ENCODE measurements at places on chromosomes 16 and 17. TPM values are rescaled to one million over a fixed set of nuclear protein-coding genes. Genes with fewer than 3 reads are reported as not detected.

Gene UMOD
- not detected for total RNA-seq

Gene SLC43A2
- 17.8 TPM for total RNA-seq

Gene MMP15
- total RNA-seq: 99.8 TPM

Gene VAT1L
- total RNA-seq: 0.53 TPM

Gene CCL16
- not detected for total RNA-seq

- peak overlapping the region; percentile 99 for H3K4me3 ChIP-seq
- peak; percentile 84 for DNase-seq
- peak overlapping the region; percentile 70 for H3K27ac ChIP-seq
- no peaks in the 10 kb centered on the region for H3K27me3 ChIP-seq
These were observed 2.0 kb upstream of the PSMB3 start for GRCh38 chr17:38750312-38751121.

GRCh38 chr17:19708431-19709175, 7.8 kb downstream of the SLC47A2 start:
- H3K36me3 ChIP-seq: no peaks in the 10 kb centered on the region
- H3K4me1 ChIP-seq: peaks cover 8% of the 10 kb centered on the region
- no peak overlapping the region for H3K27ac ChIP-seq
- peak; percentile 35 for DNase-seq

DNA sequence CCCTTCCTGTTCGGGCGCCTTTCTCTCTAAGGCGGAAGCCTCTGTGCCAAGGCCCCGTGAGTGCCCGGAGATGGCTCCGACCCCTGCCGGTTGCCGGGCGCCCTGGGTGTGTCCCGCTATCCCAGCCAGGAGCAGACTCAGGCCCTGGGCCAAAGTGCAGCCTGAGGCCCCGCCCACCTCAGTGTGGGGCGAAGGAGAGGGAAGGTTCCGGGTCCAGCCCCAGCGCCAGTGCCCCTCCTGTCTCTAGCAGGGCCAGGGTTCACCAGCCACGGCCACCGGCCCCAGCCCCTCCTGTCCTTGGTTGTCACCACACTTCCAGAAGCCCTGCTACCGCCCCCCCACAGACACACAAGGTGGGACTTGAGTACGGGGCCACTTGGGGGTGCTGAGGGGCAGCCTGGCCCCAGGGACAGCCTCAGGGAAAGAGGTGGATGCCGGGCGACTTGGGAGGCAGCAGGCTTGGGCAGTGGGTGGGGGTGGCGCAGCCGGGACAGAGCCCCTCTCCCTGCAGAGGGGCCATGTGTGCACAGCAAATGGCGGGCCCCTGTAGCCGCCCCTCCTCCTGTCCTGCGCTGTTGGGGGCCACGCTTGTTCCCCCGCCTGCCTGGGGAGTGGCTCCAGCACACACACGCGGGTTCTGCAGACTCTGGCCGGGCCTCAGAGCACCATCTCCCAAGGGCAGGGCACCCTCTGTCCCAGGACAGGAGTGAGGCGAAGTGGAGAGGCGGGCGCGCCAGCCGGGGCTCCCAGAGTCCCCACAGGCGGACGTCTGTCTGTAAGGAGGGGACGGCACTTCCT, 6.0 kb downstream of the C1QTNF8 start:
- no peaks in the 10 kb centered on the region for H3K27me3 ChIP-seq
- no peak for DNase-seq
- H3K4me3 ChIP-seq: no peak overlapping the region
- H3K27ac ChIP-seq: no peak overlapping the region

GRCh38 chr17:72123530-72124437, 3.0 kb downstream of the SOX9 start:
- H3K4me3 ChIP-seq: no peak overlapping the region
- peaks cover 5% of the 10 kb centered on the region for H3K4me1 ChIP-seq
- H3K27me3 ChIP-seq: peaks cover 60% of the 10 kb centered on the region
- peak; percentile 83 for DNase-seq
- H3K27ac ChIP-seq: no peak overlapping the region
- H3K36me3 ChIP-seq: no peaks in the 10 kb centered on the region

GRCh38 chr17:48351911-48352332, 78.1 kb downstream of the SKAP1 start:
- no peaks in the 10 kb centered on the region for H3K36me3 ChIP-seq

DNA sequence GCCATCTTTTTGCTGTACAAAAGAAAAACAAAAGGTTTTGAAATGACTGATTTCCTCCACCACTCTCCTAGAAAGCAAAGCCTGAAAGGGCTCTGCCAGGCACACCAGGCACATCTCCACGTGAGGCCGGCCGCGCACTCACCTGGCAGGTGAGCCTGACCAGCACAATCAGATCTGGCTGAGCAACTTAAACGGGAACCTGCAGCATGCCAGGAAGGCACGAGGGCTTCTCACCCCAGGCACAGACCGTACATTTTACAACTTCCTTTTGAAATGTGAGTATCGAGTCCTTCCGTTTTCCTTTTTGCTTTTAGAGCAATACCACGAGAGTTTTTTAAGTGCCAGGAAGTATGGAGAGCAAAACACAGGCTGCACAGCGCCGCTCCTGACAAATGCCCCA, 22.5 kb downstream of the SLC38A10 start:
- no peak overlapping the region for H3K27ac ChIP-seq
- peaks cover 29% of the 10 kb centered on the region for H3K36me3 ChIP-seq
- DNase-seq: no peak
- H3K27me3 ChIP-seq: no peaks in the 10 kb centered on the region
- H3K4me3 ChIP-seq: no peak overlapping the region

GRCh38 chr17:74678541-74678940, 34.2 kb downstream of the CD300LF start:
- H3K4me3 ChIP-seq: no peak overlapping the region
- H3K27me3 ChIP-seq: peaks cover 52% of the 10 kb centered on the region
- H3K4me1 ChIP-seq: no peaks in the 10 kb centered on the region
- no peak overlapping the region for H3K27ac ChIP-seq
- no peaks in the 10 kb centered on the region for H3K36me3 ChIP-seq
- no peak for DNase-seq

DNA sequence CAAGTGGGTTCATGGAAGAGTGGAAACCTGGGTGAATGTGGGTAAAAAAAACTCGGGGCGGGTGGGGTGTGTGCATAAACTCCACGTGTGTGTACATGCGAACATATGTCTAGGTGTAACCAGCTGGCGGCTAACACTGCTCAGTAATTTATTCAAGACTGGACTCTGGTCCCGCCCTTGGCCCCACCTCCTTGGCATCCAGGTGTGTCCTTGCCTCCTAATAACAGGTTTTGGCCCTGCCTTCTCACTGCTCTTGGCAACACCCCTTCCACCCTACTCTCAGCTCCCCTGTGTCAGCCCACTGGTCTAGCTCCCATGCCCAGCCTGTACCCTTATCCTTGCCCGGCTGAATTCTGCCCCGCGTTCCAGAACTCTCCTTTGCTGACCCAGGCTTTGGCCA, 8.3 kb downstream of the FLII start:
- no peak overlapping the region for H3K4me3 ChIP-seq
- no peak for DNase-seq
- no peaks in the 10 kb centered on the region for H3K27me3 ChIP-seq
- H3K36me3 ChIP-seq: peaks cover 92% of the 10 kb centered on the region
- no peak overlapping the region for H3K27ac ChIP-seq

DNA sequence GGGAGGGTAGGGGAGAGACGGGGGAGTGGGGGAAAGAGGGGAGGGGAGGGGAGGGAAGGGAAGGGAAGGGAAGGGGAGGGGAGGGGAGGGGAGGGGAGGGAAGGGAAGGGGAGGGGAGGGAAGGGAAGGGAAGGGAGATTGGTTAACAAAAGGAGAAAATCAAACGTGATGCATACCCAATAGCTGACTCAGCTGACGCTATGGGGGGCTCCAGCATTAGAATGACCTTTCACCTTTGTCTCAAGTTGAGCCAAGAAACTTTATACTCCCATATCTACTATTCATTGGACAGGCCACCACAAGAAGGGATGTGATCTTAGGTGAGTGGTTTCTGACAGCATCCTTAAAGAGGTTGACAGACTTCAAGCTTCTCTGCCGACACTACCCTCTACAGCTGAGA, 432.8 kb upstream of the CDH5 start:
- H3K36me3 ChIP-seq: no peaks in the 10 kb centered on the region
- H3K4me3 ChIP-seq: no peak overlapping the region
- no peak for DNase-seq
- no peaks in the 10 kb centered on the region for H3K27me3 ChIP-seq
- H3K27ac ChIP-seq: no peak overlapping the region

- no peak for DNase-seq
- no peaks in the 10 kb centered on the region for H3K27me3 ChIP-seq
- no peaks in the 10 kb centered on the region for H3K36me3 ChIP-seq
- no peaks in the 10 kb centered on the region for H3K4me1 ChIP-seq
- no peak overlapping the region for H3K27ac ChIP-seq
- no peak overlapping the region for H3K4me3 ChIP-seq
These were observed 136.9 kb downstream of the BANP start for GRCh38 chr16:88088161-88088581.

DNA sequence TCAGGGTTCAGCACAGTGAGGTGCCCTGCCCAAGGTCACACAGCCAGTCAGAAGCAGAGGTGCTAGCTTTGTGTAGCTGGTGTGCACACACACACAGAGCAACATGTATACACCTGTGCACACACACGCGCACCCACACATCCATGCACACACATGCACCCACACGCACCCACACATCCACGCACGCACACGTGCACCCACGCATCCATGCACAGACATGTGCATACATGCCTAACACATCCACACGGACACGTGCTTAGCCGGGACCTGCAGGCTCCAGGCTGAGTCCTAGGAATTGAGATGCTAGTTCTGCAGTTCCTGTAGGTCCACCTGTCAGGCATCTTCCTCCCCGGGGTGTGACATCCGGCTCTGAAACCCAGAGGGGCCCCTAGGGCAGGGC, 13.0 kb upstream of the DPEP1 start:
- no peaks in the 10 kb centered on the region for H3K4me1 ChIP-seq
- H3K36me3 ChIP-seq: no peaks in the 10 kb centered on the region
- no peak overlapping the region for H3K4me3 ChIP-seq
- no peaks in the 10 kb centered on the region for H3K27me3 ChIP-seq

GRCh38 chr17:80826955-80827645, 164.5 kb upstream of the CHMP6 start:
- no peaks in the 10 kb centered on the region for H3K27me3 ChIP-seq
- H3K4me1 ChIP-seq: peaks cover 17% of the 10 kb centered on the region
- H3K4me3 ChIP-seq: no peak overlapping the region

DNA sequence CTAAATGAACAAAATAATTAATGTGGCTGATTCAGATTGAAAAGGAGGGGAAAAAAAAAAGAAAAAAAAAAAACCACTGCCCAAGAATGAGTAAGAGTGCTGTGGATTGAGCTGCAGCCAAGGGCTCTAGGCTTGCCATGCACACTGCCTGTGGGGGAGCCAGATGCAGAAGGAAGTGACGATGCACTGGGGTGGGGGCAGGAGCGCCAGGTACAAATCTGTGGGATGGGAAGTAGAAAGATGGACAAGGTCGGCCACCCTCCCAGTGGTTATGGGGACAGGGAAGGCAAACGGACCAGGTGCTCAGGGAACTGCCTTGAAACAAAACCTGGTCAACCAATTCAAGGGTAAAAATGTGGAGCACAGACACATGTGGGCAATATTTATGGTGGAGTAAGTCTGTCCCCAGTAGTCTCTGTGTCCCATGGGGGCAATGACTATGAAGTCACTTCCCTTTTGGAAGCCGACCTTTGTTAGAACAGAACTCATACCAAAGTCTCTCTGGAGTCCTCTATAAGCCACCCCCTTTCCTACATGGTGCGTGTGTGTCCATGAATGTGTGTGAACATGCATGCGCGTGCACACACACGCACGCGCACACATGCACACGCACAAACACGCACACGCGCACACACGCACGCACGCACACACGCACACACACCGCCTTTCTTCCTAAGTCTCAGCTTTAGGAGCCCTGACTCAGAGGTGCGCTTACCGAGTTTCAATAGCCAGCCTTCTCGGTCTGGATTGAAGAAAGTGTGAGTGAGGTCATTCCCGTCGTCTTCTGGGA, 84.3 kb downstream of the CYTH1 start:
- H3K36me3 ChIP-seq: peaks cover 74% of the 10 kb centered on the region
- H3K4me1 ChIP-seq: no peaks in the 10 kb centered on the region
- no peak overlapping the region for H3K4me3 ChIP-seq

DNA sequence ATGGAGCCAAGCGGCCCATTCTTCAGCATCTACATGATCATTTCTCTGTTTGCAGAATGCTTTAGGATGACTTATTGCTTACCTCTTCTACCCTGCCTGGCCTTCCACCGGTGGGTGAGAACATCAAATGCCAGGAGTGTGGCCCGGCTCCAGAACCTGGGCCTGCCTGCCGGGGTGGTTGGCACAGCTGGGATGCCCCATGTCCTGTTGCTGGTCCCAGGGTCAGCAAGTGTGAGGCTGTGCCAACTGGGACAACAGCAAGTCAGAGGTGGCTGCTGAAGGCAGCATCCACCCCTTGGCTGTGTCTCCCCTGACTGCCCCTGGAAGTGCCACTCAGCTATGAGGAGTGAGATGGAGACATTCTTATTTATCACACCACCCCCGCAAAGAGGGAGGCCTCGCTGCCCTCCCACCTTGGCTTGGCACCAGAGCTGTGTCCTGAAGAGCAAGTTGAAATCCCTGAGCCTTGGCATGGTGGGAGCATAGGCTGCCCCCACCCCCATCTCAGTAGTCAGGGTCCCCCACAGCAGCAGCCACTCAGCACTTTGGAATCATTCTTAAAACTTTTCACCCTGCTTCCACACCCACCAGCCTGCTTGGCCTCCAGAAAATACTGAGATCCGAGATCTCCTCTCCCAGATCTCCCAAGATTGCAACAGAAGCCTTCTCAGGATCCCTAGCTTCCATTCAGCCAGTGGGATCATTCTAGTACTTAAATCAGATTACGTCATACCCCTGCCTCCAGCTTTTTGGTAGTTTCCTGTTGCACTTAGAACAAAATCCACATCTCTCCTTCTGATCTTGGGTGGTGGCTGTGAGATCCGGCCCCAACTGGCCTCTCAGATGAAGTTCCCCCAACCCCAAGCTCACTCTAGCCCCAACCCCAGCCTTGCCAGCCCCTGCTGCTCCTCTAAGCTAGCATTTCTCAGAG, 127.5 kb downstream of the SOCS1 start:
- H3K27me3 ChIP-seq: no peaks in the 10 kb centered on the region
- no peak for DNase-seq
- H3K4me3 ChIP-seq: no peak overlapping the region
- peaks cover 30% of the 10 kb centered on the region for H3K36me3 ChIP-seq
- H3K4me1 ChIP-seq: no peaks in the 10 kb centered on the region
- no peak overlapping the region for H3K27ac ChIP-seq

GRCh38 chr17:28524476-28525424, 18.6 kb downstream of the FOXN1 start:
- H3K4me3 ChIP-seq: no peak overlapping the region
- DNase-seq: no peak
- no peak overlapping the region for H3K27ac ChIP-seq

DNA sequence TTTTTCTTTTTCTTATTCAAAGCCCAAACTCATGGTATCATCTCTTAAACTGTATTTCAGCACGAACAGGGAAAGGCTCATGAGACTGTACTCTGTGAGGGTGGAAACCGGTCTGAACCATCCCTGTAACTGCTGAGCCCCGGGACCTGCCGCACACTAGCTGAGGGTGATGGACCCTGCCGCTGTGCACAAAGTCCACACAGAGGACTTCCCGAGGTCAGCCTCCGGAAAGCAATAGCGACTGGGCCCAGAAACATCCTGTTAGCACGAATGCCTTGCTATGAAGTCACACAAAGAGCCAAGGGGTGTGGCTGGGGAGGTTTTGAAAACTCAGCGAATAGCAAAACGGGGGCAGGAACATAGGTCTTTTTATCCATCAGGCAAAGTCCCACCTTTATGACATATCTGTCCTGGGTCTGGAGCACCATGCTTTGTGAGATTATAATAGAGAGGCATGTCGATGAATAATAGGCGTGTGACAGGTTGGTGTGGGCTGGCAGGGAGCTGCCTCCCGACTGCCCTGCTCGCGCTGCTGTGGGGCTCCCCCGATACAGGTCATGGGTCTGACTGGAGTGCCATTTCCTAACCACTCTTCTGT, 33.4 kb downstream of the CDK5R1 start:
- H3K36me3 ChIP-seq: no peaks in the 10 kb centered on the region
- H3K4me3 ChIP-seq: peak overlapping the region; percentile 75
- DNase-seq: peak; percentile 83
- H3K27me3 ChIP-seq: no peaks in the 10 kb centered on the region
- peak overlapping the region; percentile 98 for H3K27ac ChIP-seq
